ENCODE measurements at places on chromosomes 3 and 15. TPM values are rescaled to one million over a fixed set of nuclear protein-coding genes. Genes with fewer than 3 reads are reported as not detected.

PCLAF gene
- total RNA-seq: 40.4 TPM

STRA6 gene
- not detected for total RNA-seq

CCDC80 gene
- 36.6 TPM for total RNA-seq

PLA2G4D gene
- total RNA-seq: 0.24 TPM

SRGAP3 gene
- total RNA-seq: 6.1 TPM

PIAS1 gene
- 33.0 TPM for total RNA-seq

CERS3 gene
- 0.12 TPM for total RNA-seq

C3orf70 gene
- total RNA-seq: 12.7 TPM

HLTF gene
- total RNA-seq: 12.3 TPM

PLA2G4E gene
- not detected for total RNA-seq

- DNase-seq: no peak
These were observed 4.2 kb downstream of the PRTG start for GRCh38 chr15:55738715-55739114.

GRCh38 chr15:70856177-70856883 lies 2.4 kb upstream of the LARP6 start:
- DNase-seq: no peak

GRCh38 chr3:177037241-177037640 lies 160.0 kb downstream of the TBL1XR1 start:
- DNase-seq: no peak

DNA sequence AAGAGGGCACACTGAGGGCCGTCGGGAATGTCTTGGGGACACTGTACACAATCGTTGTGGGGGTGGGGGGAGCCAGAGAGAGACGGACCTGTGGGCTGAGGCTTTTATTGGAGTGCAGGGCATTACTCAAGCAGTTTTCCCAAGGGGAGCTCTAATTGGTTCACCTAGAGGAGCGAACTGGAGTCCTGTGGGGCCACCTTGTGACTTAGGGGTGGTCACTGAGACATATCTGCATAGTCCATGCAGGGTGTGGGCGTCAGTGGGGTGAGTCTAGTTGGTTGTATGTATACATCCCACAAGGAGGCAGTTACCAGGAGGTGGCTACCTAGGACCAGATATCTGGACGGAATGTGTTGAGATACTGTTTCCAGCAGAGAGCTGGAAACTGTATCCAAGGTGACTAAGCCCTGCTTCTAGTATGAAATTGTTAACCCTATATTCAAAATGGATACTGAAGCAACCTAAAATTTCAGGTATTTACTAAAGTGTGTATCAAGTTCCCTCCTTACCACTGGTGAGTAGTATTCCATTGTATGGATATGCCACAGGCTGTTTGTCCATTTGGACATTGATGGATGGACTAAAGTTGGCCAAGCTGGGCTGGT lies 2.6 kb upstream of the PIGZ start:
- DNase-seq: no peak

DNA sequence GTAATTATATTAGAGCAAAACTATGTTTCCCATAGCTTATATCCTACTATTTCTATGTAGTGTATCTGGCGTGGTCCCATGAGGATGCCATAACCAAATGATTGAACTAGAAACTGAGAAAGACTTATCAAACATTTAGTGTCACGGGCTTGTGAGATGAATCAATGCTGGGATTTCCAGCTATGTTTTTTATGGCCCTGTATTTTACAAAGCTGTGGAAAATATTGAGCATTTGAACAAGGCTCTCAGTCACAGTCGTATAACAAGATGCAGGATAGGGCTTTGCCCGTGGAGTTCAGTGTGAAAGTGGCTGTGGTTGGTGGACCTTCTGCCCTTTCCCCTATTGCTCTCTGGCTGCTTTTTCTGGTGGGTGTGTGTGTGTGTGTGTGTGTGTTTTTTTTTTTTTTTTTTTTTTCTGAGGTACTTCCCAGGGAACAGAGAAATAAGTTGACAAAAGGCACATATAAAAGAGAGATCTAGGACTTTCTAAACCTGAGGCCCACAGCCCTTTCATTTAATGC lies 60.7 kb downstream of the CACNA1D start:
- DNase-seq: no peak

DNA sequence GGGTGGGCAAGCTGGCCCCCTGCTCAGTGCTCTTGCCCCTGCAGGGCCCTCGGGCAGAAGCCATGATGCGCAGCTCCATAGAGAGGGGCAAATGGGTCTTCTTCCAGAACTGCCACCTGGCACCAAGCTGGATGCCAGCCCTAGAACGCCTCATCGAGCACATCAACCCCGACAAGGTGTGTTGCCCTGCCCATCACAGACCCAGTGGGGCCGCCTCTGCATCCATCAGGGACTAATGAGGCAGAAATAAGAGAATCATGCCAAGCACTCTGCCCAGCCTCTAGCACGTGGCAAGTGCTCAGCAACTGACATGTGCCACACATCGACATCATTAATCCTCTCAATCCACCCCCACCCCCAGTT lies 49.4 kb downstream of the SEMA3G start:
- DNase-seq: no peak

DNA sequence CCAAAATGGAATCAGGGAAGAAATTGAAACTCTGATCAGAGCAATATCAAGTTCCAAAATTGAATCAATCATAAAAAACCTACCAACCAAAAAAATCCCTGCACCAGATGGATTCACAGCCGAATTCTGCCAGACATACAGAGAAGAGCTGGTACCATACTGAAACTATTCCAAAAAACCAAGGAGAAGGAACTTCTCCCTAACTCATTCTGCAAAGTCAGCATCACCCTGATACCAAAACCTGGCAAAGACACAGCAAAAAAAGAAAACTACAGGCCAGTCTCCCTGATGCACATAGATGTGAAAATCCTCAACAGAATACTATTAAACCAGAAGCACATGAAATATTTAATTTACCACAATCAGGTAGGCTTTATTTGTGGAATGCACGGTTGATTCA lies 118.1 kb downstream of the MYRIP start:
- DNase-seq: no peak

GRCh38 chr3:67077656-67078055 lies 79.5 kb downstream of the KBTBD8 start:
- DNase-seq: no peak

GRCh38 chr15:62649793-62650420 lies 392.6 kb upstream of the TPM1 start:
- no peak for DNase-seq

- DNase-seq: peak; percentile 88
These were observed 33.2 kb downstream of the CAPN3 start for GRCh38 chr15:42392309-42393024.

- DNase-seq: no peak
These were observed 326.5 kb downstream of the CGGBP1 start for GRCh38 chr3:87732294-87732693.

DNA sequence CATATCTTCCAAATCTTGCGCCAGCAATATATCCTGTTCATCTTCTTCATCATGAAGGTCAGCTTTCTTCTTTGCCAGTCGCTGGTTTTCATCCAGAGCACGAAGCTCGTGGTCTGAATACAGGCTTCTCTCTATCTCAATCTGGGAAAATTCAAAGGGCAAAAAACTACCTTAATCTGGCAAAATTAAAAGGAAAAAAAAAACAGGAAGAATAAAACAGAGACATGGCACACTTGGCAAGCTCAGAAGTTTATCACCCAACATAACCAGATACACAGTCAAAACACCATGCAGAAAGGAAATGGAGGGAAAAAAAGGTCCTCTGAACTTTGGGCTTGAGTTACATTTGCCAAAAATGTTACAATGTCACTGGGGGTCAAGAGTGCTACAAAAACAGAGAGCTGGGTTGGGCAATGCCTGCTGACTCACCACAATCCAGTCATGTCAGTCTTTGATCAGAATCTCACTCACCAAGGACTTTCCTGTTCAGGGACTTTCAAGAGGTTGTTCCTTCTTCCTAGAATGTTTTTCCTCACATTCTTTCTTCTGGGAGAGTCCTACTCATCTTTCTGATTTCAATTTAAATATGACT lies 1.5 kb downstream of the MRPL46 start:
- DNase-seq: no peak

DNA sequence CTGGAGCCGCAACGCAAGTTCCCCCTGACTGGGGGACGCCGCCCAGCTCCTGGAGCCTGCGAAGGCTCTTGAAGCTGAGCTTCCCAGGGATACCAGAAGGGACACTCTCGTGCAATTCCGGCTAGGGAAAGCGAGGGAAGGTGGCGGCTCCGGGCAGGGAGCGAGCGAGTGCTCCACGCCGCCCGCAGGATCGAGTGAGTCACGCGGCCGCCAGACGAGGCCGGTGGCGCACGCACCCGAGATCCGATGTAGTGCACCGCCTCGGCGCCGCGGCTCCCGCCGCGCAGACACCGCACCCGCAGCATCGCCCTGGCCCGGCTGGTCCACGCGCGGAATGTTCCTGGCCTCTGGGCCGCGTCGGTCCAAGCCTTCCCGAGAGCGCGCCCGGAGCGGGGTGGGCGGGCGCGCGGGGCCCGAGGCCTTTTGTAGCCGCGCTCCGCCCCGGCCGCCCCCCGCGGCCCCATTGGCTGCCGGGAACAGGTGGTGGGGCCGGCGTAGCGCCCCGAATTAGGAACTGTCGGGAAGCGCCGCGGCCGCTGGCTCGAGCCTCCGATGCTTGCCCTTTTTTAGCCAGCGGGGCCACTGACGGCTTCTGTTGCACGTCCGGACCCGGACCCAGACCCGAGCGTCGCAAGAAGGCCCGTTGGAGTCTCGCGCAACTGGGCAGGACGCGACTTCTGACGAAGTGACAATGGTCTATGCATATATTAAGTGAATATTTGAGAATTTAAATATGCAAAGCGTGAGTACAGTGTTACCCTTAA lies at the start of gene GATM:
Gene GATM, minus strand, starts transcription at position 396 of the 764 bp plus-strand sequence. Its CDS starts 91 bp downstream, at position 305.
- peak; percentile 69 for DNase-seq

- DNase-seq: no peak
These were observed 19.9 kb upstream of the LRRC58 start for GRCh38 chr3:120369037-120369467.

DNA sequence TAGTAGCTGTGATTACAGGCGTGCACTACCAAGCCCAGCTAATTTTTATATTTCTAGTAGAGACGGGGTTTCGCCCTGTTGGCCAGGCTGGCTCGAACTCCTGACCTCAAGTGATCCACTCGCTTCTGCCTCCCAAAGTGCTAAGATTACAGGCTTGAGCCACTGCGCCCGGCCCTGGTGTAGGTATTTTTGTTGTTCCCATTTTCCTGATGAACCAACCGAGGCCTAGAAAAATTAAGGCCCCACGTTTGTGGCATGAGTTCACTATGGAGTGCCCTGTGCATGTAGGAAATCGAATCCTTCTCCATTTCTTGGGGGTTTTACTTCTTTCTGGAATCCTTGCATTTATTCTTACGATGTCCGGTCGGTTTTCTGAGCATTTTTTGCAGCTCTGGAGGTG lies 14.3 kb upstream of the TATDN2 start:
- DNase-seq: no peak

DNA sequence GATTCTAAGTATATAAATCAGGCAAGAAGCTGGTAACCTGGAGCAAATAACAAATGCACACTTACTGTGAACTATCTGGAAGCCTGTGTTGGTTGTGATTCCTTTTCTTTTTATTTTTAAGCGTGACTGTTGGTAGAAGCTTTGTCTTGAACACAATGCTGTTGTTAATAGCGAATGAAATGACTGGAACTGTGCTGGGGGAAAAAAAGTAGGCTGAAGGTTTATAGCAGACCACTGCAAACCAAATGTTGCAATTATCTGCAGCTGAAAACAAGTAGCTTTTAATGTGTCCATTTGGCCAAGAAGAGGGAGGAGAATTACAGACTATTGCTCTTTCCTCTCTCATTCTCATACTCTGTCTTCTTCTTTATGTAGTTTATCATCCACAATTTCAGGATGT lies 184.5 kb upstream of the DNAJC19 start:
- no peak for DNase-seq

- DNase-seq: no peak
These were observed 26.1 kb upstream of the VPS8 start for GRCh38 chr3:184785890-184786279.
